ENCODE measurements at places on chromosomes 5 and 9.

- DNase-seq, result no peak
These were observed 48.8 kb upstream of the CD180 start for GRCh38 chr5:67245259-67245846.

GRCh38 chr9:134063088-134063570, 4.7 kb downstream of the BRD3 start:
- no peak for DNase-seq

DNA sequence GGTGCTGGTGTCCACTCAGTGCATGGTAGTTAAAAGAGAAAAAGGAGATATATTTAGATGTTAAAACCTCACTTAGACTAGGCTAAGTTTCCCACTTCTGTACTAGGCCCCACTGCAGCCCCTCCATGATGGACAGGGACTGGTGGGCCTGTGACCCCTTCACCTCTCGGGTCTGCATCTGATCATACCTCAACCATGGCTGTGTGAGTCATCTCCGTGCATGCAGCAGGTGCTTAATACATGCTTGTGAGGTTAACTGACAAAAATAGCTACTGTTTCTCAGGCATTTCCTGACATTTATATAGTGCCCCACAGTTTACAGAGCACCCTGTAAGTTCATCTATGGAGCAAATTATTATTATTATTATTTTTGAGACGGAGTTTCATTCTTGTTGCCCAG, 8.4 kb upstream of the URM1 start:
- no peak for DNase-seq

DNA sequence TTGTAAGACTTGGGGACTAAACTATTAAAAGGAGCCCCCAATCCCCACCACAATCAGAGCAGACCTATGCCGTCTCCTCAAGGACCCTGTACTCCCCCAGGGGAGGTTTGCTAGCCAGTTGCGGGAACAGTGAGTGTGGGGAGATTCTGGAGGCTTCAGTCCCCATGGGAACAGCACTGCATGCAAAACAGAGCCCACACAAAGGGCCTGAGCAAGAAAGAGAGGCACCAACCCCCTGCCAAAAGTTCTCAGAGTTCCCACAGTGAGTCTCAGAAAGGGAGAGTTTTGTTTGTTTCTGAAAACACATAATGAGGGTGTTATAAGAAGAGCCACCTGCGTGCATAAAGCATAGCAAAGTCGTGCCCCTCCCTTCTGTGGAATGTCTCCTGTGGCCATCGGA, 56.6 kb downstream of the CFAP90 start:
- DNase-seq, result no peak

DNA sequence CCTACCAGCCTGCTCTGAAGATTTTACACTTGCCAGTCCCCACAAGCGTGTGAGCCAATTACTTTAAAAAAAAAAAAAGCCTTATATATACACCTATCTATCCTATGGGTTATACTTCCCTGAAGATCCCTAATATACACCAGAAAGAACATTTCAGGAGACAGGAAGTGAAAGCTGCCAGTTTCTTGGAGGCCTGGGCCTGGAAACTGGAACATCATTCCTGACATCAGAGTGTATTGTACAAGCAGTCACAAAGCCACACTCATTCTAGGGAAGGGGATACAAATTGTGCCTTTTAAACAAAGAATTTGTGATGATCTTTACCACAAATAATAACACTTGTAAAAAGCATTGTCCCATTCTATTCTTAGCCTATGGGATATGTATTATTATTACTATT, 98.3 kb upstream of the FBN2 start:
- peak; percentile 62 for DNase-seq

DNA sequence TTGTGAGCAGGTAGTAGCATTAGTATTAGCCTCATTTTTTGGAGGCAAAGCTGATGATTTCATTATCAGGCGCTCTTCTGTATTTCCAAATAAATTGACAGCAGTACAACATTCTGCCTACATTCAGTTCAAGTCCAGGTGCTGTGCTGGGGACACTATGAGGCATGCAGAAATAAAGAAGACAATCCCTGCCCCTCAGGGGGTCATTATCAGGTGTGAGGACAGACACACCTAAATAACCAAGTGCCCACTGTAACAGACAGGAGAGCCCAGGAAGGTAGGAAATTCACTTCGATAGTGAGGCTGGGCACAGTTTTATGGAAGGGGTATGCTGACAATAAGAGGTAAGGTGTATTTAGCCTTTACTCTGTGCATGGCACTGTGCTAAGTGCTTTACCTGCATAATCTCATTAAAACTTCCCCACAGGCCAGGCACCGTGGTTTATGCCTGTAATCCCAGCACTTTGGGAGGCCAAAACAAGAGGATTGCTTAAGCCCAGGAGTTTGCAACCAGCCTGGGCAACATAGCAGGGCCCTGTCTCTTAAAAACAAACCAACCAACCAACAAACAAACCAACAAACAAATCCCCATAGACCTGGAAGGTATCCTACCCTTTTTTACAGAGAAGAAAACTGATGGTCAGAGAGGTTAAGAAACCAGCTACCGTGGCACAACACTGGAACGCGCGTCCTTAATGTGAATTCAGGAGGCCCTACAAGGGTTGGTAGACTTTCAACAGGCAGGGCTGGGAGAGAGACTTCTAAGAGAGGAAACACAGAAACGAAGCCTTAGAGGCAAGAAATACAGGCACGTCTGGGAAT, 17.5 kb upstream of the GPX3 start:
- DNase-seq, result no peak

All from EH (cell line).